NCI-H2081 (cell line): ENCODE measurements at places on chromosomes 16 and 17.

GRCh38 chr16:80254970-80255369 is 285.8 kb upstream of the DYNLRB2 start:
- no peak for DNase-seq

GRCh38 chr16:79610771-79611170 is 10.2 kb upstream of the MAF start:
- no peak for DNase-seq

DNA sequence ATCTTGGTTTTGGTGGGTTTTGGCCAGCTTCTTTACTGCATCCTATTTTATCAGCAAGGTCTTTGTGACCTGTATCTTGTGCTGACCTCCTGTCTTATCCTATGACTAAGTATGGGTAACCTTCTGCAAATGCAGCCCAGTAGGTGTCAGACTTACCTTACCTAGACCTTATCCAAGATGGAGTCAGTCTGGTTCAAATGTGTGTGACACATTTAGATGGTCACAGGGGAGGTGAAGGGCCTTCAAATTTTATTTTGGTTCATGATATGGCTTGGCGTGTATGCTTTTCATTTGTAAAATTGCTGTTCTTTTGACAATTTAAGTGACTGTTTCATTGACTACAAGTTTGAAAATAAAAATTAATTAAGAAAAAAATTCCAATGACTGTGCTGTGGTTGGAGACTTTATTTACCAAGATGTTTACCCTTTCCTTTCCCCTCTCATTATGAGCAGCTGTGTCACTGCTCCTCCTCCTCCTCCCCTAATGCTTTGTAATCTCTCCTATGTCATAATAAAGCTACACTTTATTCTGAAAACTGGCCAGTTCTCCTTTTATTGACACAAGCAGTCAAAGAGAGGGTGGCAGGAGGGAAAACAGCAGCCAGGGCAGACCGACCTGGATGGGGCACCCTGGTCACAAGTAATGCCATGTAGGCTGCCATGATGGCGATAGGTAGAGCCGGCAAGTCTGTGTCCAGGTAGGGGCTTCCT is 49.4 kb downstream of the TNFRSF13B start:
- no peak for DNase-seq

DNA sequence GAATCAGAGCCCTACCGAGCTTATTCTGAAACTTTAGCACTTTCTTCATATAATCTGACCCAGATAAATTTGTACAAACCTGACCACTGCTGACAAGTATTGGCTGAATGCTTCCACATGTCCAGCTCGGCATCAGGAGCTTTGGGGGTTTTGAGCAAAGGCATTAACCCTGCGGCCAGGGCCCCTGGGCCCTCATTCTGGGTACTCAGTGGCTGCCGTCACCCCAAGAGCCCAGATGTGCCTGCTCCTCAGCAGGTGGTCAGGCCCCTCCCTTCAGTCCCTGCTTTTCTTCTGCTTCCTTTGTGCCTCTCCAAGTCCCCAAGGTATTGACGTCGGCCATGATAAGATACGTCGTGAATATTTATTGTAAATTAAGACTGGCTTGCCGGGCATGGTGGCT is 47.3 kb upstream of the CHMP6 start:
- DNase-seq, result no peak

DNA sequence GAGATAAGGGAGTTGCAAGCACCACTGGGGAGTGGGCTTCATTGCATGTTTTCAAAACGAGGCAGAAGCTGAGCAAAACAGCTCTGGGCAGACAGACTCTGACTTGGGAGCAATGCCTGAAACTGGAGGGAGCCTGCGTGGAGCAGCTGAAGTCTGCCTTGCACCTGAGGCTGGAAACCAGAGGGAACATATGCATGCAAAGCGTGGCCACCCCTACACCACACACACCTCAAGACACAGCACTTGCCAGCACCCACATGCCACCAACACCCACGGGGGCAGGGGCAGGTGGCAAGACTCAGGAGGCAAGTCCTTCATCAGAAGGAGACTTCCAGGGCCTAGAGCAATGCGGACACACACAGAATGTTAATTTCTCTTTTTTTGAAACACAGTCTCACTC is 45.8 kb downstream of the COTL1 start:
- no peak for DNase-seq

GRCh38 chr17:56290101-56290801 is 137.0 kb downstream of the ANKFN1 start:
- no peak for DNase-seq

DNA sequence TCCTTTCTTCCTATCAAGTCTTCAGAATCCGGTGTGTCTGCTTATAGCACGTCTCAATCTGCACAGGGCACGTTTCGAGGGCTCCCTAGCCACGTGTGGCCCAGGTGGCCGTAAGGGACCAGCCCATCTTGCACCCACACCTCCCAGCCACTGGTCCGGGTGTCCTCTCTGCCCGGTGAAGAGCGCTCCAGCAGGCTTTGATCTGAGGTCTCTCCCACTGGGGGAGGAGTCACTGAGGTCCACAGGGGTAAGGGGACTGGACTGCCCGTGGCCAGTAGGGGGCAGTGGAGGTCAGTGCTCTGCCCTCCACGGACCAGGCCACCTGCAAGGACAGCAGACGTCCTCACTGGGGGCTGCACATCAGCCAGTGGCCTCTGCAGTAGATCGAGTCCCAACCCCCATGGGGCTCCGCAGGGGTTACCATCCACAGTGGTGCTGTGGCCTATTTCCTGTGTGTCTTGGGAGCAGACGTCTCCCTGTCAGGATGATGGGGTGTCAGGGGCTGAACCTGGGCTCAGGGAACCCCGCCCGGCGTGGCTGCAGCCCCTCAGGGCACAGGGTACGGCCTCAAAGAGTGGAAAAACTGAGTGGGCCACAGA is 204.1 kb upstream of the CIBAR2 start:
- DNase-seq, result peak; percentile 32

- peak; percentile 36 for DNase-seq
Measured at GRCh38 chr16:72974142-72974769, 73.7 kb downstream of the ZFHX3 start.

- DNase-seq, result no peak
Measured at GRCh38 chr17:19939993-19940721, 37.5 kb downstream of the AKAP10 start.

GRCh38 chr17:81477173-81477572 is 35.4 kb downstream of the ACTG1 start:
- DNase-seq, result no peak

GRCh38 chr17:36034127-36034526 is 16.4 kb upstream of the CCL23 start:
- no peak for DNase-seq
